ENCODE measurements at places on chromosomes 11 and 22.

GRCh38 chr11:67613960-67614715 lies 7.4 kb downstream of the NDUFV1 start:
- peak; percentile 87 for DNase-seq

- no peak for DNase-seq
Measured at GRCh38 chr11:2559527-2560311, 114.9 kb downstream of the KCNQ1 start.

DNA sequence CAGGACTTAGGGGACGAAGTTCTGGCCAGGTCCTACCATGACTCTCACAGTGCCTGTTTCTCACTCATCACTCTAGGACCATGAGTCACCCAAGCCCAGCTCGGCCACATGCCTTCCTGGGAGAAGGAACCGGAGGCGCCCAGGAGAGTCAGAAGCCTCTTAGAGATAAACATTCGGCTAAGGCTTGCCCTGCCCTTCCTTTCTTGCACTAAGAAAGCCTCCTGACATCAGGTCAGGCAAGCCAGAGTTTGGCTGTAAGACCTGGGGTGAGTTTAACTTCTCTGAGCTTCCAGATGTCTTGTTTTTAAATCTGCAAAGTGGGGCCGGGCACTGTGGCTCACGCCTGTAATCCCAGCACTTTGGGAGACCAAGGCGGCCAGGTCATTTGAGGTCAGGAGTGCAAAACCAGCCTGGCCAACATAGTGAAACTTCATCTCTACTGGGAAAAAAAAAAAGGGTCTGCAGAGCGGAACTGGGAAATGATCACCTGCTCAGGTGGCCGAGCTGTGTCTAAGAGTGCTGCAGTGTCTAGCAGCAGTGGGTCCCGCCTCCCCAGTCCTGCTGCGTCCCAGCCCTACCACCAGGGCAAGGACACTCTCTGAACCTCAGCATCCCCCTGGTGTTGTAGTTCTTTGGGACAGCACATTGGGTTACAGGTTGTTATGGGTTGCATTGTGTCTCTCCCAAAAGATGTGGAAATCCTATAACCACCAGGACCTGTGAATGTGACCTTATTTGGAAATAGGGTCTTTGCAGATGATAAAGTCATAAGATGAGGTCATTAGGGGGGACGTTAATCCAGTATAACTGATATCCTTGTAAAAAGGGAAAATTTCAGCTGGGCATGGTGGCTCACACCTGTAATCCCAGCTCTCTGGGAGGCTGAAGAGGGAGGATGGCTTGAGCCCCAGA lies 1.8 kb upstream of the CARS1 start:
- no peak for DNase-seq

- no peak for DNase-seq
Measured at GRCh38 chr22:44273175-44273574, 39.6 kb downstream of the SHISAL1 start.

- no peak for DNase-seq
Measured at GRCh38 chr22:34797826-34798225, 268.1 kb upstream of the ISX start.

All from activated CD4-positive, alpha-beta T cell treated with anti-CD3 and anti-CD28 coated beads for 48 hours (primary cell).